ENCODE measurements at places on chromosomes 4 and X.
A peak's percentile ranks its signal among the peaks of the same experiment; 100 is the strongest.

DNA sequence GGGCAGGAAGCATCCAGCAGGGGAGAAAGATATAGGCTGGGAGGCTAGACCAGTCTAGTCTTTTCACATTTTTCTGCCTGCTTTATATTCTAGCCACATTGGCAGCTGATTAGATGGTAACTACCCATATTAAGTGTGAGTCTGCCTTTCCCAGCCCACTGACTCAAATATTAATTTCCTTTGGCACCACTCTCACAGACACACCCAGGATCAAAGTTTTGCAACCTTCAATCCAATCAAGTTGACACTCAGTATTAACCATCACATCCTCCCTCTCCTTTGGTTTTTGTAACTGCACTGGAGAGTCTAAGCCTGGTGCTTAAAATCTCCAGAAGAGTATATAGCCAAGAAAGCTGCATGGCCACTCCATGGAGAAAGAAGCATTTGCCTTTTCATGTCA lies 560.4 kb downstream of the GRXCR1 start:
- DNase-seq: no peak

DNA sequence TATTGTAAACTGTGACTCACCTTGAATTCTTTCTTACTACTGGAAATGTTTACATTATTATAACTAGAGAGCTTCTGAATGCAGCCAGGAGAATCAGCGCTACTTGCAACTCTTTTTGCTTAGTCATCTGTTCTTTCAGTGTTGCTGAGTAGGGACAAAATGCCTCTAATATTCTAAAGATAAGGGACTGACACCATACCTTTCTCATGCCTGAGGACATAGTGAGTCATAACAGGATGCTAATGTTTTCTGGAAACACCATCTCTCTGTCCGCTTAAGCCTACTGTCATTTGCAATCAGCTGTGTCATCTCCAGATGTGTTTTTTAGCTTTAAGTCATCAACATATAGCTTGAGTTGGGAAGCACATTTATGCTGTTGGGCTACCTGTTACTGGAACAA lies 108.3 kb downstream of the QRFPR start:
- no peak for DNase-seq

- DNase-seq: no peak
Measured at GRCh38 chr4:53559021-53559620, 32.2 kb downstream of the LNX1 start.

DNA sequence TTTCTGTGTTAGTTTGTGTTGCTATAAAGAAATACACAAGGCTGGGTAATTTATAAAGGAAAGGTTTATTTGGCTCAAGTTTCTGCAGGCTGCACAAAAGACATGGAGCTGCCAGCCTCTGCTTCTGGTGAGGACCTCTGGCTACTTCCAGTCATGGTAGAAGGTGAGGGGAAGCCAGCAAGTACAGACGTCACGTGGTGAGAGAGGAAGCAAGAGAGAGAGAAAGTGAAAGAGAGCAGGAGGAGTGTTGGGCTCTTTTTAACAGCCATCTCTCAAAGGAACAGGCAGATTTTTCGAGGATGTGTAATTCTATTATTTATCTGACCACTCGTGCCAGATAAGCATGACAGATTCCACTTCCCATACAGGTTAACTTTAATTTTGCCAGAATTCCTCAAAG lies 1199.1 kb downstream of the ADGRL3 start:
- no peak for DNase-seq

DNA sequence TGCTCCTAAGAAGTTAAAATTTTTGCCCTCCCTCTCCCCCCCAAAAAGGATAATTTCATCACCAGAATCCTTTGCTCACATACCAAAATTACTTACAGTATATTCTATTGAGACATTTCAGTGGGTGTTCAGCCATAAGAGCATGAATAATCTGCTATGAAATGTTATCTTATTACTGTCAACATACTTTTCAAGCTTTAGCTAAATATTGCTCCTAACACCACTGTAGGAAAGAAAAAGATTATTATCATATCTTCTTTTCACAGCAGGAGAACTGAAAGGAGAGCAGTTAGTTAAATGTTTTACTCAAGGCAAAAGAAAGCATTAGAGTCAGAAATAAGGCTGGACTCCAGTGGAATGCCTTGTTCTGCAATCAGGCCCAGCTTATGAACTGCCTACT lies 231.0 kb upstream of the GYPA start:
- DNase-seq: no peak

- no peak for DNase-seq
Measured at GRCh38 chr4:123649645-123650391, 253.2 kb downstream of the SPRY1 start.

DNA sequence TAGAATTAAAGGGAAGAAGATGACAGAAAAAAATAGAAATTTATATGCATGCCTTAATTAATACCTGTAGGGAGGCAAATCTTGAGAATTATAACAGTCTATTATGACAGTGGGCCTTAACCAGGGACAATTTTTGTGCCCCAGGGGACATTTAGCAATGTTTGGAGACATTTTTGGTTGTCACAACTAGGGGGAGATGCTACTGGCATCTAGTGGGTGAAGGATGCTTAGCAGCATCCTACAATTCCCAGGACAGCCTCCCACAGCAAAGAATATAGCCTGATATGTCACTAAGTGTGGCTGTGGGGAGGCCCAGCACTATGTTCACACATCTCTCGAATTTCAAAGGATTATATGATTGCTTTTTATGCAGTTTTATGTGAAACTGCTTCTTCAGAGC lies 10.5 kb downstream of the GPR82 start:
- no peak for DNase-seq

- no peak for DNase-seq
Measured at GRCh38 chrX:133375615-133376340, 39.5 kb downstream of the GPC4 start.

- DNase-seq: no peak
Measured at GRCh38 chrX:68588602-68589371, 58.7 kb upstream of the STARD8 start.

GRCh38 chr4:78120144-78120880 lies 63.2 kb downstream of the FRAS1 start:
- DNase-seq: no peak

- DNase-seq: no peak
Measured at GRCh38 chr4:180434131-180434895, 1808.9 kb upstream of the TENM3 start.

DNA sequence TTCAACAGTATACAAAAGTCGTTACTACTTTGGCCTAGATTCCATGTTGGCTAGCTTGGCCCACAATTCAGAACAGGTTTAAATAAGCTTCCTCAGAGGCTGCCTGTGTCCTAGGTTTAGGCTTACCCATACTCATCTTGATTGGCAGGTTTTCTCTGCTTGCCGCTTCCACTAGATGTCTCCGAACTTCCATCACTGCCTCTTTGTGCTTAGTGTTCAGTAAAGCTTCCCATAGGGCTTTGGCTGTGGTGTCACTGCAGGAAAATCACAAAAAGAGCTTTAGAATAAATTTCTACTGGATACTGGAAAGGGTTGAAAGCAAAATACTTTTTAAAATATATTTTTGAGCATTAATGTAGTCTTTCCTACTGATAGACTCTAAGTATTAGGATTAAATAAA lies 52.4 kb downstream of the SCFD2 start:
- peak; percentile 3 for DNase-seq

- peak; percentile 36 for DNase-seq
Measured at GRCh38 chr4:76563454-76564122, 128.6 kb downstream of the SHROOM3 start.

- no peak for DNase-seq
Measured at GRCh38 chr4:76003035-76003434, 4.3 kb downstream of the CXCL9 start.

- no peak for DNase-seq
Measured at GRCh38 chr4:13921805-13922204, 294.3 kb upstream of the BOD1L1 start.

DNA sequence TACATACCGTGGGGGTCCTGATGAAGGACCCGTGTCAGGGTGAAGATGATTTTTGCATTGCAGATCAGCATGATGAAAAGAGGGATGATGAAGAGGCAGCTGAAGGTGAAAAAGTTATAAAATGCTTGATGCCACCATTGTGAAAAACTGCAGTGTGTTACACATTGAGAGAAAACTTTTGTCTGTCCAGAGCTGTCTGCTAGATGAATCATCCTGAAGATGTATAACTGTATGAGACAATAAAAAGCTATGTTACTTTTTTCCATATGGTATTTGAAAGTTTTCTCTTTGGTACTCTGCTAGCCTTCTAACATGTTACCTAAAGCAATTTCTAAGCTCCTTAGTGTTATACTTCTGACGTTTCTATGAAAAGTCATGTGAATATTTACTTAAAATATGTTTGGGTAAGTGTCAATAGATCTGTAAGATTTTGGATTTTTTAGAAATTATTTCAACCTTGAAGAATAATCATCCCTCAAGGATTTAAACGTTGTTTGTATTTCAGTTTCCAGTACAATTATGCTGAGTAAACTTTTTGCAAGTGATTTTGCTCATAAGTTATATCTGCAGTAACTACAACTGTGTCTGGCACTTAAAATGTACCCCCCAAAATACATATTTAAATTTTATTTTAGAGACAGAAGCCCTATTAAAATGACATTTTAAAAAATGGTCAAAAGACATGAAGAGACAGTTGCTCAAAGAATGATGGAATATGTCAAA lies 9.5 kb downstream of the GNRHR start:
- DNase-seq: no peak

GRCh38 chrX:135931644-135932487 lies 38.4 kb downstream of the SAGE1 start:
- no peak for DNase-seq

GRCh38 chrX:100928660-100929613 lies at the start of gene XKRX:
Gene XKRX, minus strand, starts transcription at chrX:100928917. Its CDS starts 613 bp downstream, at chrX:100928304.
- no peak for DNase-seq

- DNase-seq: no peak
Measured at GRCh38 chrX:136250191-136251040, 784 bp downstream of the MAP7D3 start.

DNA sequence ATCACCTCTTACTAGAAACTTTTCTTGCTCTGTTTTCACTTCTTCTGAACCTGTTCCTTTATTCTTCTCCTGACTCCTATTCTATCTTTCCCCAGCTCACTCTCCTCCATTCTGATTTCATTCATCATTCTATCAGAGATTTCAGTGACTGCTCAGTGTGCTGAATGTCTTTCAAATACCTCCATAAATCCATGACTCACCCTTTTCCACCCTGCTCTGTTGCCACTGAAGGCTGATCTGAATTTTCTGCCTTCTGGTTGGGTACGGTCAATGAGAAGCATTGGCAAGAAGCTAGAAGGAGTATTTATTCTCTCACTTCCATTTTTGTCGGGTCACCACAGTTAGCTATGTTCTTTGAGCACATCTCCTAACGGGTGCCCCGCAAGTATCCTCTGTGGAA lies 265.9 kb downstream of the CBLL2 start:
- DNase-seq: no peak

DNA sequence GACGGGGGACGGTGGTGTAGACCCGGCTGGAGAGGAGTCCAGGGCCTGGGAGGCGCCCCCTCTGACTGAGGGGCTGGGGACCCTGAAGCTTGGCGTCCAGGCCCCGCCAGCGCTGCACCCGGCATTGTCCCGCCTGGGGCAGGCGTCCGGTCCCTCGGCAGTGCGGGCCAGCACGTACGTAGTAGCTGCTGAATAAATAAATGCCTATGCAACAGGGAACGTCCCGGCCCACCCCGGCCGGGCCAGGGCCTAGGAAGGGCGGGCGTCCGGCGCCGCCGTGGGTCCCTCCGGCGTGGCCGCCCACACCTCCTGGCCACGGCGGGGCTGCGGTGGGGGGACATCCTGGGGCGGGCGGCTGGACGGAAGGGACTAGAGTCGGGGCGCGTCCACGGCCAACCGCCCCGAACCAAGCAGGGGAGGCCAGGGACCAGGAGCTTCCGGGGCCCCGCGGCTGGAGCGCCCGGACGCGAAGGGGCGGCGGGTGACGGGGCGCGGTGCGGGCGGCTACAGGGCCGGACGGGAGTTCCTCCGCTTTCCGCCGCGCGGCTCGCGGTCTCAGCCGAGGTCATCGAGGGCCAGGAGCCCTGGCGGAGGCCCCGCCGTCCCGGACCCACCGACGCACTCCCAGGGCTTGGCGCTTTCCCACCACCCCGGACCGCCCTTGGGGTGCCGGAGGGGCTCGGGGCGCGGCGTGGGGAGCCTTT lies 886 bp upstream of the WWC2 start:
- no peak for DNase-seq

- DNase-seq: no peak
Measured at GRCh38 chr4:154507156-154507555, 15.6 kb upstream of the DCHS2 start.

DNA sequence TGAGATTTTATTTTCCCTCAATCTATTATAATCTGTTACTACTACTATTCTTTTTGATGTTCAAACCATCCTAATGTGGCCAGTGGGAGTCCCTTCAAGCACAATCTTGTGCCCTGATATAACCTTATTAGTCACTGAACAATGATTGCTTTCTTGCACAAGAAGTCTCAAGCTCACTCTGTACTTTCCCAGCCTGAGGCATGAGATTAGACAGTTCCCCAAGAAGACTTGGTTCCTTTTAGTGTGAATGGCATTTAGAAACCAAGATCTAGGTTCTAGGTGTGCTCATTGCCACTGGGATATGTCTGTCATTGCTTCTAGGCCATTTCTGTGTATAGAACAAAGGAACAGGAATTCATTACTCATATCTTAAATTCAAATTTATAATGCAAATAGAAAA lies 28.0 kb upstream of the RBM41 start:
- DNase-seq: no peak

GRCh38 chr4:95059663-95060062 lies 301.9 kb downstream of the BMPR1B start:
- no peak for DNase-seq

- no peak for DNase-seq
Measured at GRCh38 chr4:55475394-55476243, 71.1 kb downstream of the CLOCK start.

DNA sequence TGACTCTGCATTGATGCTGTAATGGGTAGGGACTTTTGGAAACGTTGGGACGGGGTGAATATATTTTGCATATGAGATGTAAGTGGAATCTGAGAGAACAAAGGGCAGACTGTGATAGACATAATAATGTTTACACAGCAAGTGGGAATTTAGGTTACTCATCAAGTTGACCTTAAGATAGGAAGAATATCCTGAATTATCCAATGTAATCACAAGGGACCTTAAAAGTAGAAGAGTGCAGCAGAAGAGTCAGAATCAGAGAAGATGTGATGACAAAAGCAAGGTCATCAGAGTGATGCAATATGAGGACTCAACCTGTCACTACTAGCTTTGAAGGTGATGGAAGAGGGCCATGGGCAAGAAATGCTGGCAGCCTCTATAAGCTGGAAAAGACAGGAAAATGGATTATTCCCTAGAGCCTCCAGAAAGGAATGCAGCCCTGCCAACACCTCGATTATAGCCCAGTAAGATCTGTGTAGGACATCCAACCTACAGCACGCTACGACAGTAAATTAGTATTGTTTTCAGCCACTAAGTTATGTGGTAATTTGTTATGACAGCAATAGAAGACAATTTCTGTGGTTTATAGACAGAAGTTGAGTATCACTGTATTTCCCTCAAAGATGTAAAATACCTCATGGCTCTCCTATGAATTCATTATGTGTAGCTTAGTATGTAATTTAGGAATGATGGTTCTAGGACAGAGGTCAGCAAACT lies 26.4 kb downstream of the MORC4 start:
- DNase-seq: no peak
